ENCODE measurements at places on chromosomes 16 and 17.

DNA sequence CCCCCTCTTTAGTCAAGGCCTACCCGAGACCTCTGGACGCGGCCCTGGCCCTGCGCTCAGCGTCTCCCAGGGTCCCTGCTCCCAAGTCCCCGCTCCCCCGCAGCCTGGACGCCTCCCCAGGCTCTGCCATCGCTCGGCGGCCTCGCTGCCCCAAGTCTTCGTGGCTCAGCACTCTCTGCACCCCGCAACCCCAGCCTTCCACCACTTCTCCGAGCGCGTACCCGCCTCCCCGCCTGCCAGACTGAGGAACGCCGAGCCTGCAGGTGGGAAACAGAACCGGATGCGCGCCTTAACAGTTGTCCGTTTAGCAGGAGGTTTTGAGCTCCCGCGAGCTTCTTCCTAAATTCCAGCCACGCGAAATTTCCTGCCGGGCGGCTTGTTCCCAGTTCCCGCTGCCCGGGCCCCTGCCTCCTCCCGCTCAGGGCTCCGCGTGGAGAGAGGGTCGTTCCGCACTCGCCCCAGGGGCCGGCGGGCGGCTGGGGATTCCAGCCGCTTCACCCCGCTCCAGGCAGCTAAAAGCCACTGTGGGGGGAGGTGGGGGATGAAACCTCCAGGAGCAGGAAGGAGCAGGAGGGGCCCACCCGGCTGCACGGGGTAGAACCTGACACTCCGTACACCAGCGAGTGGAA, 87.7 kb downstream of the KCNJ12 start:
- no peak for DNase-seq

DNA sequence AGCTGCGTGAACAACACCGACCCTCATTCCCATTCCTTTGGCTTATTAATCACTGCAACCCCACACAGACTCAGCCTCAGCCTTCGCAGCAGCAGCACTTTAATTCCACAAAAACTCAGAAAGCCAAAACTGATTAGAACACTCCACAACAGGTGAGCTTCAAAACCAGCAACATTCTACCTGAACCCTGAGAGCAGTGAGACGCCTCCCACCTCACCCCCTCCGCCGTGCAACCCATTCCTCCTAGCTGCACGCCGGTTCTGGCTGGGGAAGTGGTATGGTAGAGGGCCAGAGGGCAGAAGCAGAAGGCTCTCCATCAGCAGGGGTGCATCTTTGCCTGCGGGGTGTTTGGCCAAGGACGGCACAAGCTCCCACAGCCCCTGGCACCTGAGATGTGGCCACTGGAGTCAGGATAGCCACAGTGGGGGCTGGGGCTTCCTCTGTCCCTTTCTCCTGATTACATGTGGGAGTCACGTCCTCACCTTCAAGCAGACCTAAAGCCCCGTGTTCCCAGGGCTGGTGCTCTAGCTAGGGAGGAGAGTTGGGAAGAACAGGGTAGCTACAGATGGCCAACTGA, 1.6 kb downstream of the BORCS6 start:
- no peak for DNase-seq

DNA sequence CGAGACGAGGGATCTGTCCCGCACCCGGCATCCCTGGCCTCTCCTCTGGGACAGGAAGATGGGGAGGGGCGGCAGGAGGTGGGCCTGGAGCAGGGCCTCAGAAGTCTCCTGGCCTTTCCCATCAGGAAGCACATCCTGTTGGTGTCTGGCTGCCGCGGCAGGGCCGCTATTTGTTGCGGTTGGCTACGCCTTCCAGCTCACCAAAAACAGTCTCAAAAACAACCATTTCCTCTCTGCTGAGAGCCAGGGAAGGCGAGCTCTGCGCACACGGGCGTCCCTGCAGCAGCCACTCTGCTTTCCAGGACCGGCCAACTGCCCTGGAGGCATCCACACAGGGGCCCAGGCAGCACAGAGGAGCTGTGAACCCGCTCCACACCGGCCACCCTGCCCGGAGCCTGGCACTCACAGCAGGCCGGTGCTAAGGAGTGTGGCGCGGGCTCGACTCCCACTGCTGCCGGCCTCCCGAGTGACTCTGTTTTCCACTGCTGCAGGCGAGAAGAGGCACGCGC, at the start of gene TMEM204:
TMEM204 (plus strand) TSS at position 224 of the 509 bp plus-strand sequence. CDS start 610 bp downstream, outside the sequence.
- no peak for DNase-seq

DNA sequence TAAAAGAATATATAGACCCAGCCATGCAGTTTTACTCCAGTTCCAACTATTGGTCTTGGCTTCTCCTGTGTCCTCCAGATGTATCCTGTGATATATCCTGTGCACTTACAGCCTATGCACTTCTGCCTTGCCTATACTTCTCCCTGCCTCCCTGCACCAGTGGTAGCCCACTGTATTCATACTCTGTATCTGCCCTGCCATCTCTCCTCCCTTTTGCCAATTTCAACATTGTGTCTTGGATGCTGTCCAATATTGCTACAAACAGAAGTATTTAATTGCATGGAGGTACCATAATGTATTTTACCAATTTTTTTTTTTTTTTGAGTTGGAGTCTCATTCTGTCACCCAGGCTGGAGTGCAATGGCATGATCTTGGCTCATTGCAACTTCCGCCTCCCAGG, 242.7 kb downstream of the HAPSTR1 start:
- DNase-seq = no peak

- no peak for DNase-seq
Measured at GRCh38 chr16:48901712-48902374, 291.9 kb upstream of the N4BP1 start.

DNA sequence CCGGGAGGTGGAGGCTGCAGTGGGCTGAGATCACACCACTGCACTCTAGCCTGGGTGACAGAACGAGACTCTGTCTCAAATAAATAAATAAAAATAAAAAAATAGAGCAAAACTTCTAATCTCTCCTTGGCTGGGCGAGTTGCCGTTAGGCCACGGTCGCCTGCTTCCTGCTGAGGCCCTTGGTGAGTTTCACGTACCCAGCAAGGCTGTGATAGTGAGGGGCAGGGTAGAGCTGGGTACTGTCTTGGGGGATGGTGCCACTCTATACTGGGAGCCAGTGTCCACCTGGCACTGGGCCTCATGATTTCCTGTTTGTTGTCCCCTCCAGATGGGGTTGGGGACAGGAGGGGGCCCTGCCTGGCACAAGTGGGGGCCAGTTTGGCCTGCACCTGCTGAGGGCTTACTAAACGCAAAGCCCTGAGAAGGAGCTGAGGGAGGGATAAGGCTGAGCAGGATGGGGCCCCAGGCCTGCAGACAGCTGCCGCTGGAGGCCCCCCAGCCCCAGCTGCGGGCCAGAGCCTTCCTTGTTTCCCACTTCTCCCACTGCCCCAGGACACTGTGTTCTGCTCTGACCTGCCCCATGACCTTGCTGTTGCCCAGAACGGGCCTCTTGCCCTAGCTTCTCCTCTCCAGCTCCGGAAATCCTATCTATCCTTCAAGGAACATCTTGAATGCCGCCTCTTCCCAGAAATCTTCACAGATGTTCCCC, 25.4 kb downstream of the GJD3 start:
- no peak for DNase-seq

GRCh38 chr16:23225634-23226033, 43.1 kb downstream of the SCNN1G start:
- DNase-seq = no peak

DNA sequence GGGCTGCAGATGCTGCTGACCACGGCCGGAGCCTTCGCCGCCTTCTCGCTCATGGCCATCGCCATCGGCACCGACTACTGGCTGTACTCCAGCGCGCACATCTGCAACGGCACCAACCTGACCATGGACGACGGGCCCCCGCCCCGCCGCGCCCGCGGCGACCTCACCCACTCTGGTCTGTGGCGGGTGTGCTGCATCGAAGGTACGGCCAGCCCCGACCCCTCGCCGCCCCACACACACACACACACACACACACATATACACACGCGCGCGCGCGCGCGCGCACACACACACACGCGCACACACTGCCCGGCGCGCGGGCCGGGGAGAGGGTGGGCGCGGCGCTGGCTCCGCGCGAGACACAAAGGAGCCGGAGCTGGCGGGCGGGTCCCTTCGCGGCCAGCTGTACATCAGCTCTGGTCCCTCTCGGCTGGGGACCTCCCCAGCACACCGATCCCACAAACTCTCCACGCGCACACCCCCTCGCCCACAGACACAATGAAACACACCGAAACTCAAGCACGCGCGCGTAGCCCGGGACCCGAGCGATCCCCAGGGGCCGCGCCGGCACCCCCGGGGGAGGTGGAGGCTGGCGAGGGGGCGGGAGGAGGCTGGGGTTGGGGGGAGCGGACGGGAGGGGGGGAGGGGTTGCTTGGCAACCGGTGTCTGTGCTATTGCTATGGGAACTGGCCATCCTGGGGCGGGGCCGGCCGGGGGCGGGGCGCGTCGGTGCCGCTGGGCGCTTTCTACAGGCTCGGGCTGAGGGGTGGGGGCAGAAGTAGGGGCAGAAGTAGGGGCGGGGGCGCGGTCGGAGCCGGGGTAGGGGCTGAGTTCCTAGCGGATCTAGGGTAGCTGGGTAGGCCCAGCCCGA, 658 bp downstream of the CACNG4 start:
- peak; percentile 55 for DNase-seq

DNA sequence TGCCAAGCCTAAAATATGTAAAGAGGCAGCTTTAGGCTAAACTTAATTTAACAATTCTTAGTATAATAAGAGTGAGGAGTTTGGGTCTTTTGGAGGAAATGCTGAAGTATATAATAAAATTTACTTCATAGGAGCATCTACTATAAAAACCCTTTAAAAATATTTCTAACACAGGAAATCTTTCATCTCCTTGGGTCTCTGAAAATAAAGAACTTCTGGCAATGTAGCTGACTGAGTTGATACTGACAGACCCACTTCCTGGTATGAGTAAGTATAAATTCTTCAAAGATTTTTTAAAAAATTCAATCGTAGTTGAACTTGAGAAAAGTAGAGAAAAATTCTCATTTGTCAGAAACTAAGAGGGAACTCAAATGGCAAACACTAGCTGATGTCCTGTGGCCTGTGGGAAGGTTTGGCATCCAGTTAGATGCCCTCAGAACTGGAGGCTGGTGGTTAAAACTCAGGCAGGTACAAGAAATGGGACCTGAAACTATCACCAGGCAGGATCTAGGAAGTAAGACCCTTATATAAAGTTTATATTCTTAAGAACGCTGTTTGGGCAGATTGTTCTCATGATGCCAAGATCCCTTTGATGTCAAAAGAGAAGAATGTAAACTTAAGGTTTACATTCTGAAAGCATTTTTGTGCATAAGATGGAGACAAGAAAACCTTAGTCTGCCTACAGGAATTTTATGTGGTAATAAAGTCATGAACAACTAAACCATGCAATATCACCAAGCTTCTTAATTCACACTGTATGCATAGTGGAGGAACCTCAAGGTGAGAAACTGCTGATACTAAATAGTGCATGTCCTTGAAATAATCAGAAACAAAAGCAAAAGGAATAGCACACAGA, 6.2 kb downstream of the KRTAP4-6 start:
- DNase-seq = no peak

- DNase-seq = peak; percentile 72
Measured at GRCh38 chr16:3173892-3174617, 13.9 kb upstream of the OR1F1 start.

- peak; percentile 94 for DNase-seq
Measured at GRCh38 chr17:2400877-2401425, at the start of gene MNT. TSS of gene MNT (minus strand) at chr17:2401060. CDS start at chr17:2400712, 348 bp downstream.

DNA sequence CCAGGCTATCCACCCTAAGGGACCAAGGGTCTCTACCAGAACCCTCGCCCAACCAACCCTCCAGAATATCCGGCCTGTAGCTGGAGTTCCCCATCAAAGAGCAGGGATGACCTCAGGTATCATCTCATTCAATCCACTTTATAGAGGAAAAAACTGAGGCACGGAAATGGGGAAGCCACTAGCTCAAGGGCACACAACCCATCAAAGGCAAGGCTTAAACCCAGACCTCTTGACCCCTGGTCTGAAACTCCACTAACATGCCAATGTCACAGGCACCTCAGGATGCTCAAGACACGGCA, 1.6 kb downstream of the TBC1D10B start:
- DNase-seq = no peak

- DNase-seq = no peak
Measured at GRCh38 chr16:28309811-28310311, 17.5 kb downstream of the SBK1 start.

DNA sequence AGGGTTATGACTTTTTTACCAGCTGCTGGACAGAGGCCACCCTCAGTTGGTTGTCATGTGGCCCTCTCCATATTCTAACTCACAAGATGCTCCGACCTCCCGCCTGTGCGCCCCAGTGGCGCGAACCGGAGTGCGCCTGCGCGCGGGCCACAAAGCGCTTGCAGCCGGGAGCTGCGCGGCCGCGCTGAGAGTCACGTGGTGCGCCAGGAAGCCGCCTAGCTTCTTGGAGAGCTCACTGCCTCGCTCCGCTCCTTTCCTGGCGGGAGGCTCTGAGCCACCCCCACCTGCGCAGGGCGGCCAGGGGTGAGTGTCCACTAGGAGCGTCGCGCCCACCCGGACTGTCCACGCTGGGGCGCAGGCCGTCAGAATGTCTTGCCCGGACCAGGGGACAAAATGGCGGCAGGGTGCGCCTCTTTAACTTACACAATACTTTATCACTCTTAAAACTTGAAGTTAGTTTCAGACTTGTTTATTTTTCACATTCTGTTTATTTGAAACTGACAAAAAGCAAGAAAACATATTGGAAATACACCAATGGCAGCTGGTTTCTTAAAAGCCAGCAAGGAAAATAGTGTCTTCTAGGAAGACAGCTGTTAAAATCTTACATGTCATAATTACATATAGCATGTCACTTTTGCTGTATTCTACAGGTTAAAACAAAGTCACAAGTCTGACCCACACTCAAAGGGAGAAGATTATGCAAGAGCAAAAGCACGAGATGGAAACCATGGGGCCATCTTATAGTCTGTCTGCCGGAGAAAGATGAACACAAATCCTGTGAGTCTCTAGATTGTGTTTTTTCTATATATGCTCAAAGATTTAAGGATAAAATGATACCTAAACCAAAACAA, 357.9 kb downstream of the CNTNAP4 start:
- no peak for DNase-seq

DNA sequence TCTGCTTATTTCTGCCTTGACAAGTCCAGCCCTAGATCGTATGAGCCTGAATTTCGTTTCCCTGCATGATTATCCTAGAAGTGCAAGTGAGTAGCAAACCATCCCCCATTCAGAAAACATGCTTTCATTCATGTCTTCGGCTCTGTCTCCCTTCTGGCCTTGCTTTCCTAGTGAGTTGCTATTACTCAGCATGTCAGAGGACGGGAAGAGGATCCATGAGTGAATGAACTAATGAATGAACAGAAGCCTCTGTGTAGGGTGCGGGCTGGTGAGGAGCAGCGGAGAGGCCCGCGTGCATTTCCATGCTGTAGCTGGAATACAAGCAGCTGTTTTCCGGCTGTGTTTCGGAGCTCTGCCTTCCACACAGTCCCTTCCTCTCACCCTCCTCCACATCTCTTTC, 155.7 kb upstream of the NOL11 start:
- no peak for DNase-seq

- DNase-seq = no peak
Measured at GRCh38 chr16:63787014-63787413, 1334.8 kb downstream of the CDH11 start.

GRCh38 chr17:73645050-73645871, 1.0 kb upstream of the SDK2 start:
- DNase-seq = peak; percentile 78

- no peak for DNase-seq
Measured at GRCh38 chr16:88286301-88286923, 96.3 kb upstream of the ZNF469 start.
